ENCODE measurements at places on chromosomes 11 and 22. TPM values are rescaled to one million over a fixed set of nuclear protein-coding genes. Genes with fewer than 3 reads are reported as not detected.

BACE1 gene
- total RNA-seq, result 11.8 TPM

TOP3B gene
- total RNA-seq, result 25.3 TPM

F2 gene
- total RNA-seq, result not detected

TH gene
- 2.9 TPM for total RNA-seq

Data from foreskin keratinocyte (primary cell).